AG08395 (cell line): ENCODE measurements at places on chromosomes 7 and 10.
A peak's percentile ranks its signal among the peaks of the same experiment; 100 is the strongest.

DNA sequence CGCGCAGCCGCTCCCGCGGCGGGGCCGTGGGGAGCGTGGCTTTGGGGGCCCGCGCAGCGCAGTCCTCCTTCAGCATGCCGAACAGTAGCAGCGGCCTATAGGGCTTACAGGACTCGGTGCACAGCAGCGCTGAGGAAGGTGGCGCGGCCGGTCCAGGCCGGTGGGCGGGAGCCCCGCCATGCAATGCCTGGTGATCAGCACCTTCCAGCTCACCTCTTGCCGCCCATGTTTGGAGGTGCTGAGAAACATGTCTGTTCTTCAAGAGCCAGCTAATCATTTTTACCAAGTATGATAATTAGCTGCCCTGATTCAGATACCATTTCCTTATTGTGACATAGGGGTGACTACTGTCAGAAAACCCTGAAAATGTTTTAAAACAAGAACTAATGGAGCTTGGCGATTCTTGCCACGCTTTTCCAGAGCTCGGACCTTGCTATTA, 33.5 kb upstream of the SFTPD start:
- no peak for DNase-seq

DNA sequence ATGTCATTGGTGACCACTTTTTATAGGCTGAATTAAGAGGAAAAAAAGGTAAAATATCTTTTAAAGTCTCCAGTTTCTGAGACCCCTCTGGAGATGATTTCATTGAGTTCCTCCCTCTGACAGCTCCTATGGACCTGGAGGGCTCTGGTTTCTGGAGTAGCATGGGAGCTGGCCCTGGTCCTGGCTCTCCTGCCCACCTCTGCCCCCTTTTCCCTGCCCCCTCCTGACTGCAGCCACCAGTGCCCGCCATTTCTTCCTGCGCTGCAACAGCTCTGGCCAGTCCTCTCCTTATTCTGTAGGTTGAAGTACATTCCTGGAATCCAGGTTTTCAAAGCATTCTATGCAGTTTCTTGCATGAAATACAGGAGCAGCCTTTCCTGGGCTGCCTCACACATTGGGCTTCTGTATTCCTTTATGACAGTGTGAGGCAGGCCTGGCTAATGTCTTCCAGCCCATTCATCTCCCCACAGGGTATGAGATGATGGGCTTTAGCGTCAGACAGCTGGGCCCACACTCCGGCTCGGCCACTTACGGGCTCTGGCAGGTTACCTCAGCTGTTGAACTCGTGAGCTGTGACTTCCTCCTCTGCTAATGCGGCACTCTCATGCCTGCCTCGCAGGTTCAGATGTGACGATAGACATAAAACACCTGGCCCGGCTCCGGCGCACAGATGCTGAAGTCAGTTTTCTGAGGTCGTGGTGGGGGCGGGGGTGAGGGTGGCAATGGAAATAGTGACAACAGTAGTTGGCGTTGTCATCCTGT, 101.7 kb downstream of the MGMT start:
- no peak for DNase-seq

DNA sequence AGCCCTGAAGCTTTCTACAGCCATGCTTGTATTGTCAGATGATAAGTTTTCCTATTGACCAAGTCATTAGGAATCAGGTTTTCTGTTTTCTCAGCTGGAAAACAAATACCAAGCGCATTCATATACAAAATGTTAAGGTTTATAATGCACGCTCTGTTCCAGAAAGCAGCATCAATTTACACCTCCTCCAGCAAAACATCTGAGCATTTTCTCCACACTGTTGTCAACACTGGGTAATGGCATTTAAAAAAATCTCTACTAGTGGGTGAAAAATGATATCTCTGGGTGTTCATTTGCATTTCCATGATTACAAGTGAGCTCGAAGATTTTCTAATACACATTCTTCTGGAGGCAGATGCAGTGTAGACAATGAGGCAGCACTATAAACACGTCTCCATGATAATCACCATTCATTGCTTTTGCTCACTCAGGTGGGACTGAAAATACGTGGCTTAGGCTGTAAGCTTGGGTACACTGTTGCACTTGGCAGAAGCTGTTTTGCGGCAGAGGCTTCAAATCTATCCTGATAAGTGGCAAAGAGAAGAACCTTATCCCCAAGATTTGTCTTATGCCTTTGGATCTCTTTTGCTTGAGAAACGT, 114.8 kb upstream of the PLPP4 start:
- DNase-seq: no peak

DNA sequence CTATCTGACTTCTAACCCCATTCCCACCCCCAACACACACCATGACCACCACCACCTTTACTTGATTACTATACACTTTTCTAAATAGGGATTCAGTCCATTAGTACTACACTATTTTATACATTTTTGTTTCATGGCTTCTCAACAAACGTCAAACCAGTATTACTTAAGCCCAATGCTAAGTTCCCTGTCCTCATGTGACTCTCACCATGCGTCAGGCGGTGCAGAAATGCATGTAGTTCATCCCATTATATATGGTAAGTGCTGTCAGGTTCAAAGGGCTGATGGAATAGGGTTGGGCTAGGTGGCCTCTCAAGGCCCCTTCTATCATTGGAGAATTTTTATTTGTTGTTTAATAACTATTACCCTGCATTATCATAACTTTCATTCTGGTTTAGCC, 19.5 kb upstream of the VPS41 start:
- no peak for DNase-seq

DNA sequence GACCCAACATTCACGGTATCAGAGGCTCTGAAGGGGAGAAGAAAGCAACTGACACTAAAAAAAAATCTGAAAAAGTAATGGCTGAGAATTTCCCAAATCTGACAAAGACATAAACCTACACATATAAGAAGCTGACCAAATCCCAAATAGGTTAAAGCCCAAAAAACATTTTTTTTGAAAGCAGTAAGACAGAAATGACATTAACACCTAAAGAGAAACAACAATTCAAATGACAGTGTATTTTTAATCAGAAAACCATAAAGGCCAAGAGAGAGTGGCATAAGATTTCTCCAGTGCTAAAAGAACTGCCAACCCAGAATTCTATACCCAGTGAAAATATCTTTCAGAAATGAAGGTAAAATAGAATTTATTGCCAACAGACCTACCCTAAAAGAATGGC, 35.5 kb downstream of the RUFY2 start:
- no peak for DNase-seq

DNA sequence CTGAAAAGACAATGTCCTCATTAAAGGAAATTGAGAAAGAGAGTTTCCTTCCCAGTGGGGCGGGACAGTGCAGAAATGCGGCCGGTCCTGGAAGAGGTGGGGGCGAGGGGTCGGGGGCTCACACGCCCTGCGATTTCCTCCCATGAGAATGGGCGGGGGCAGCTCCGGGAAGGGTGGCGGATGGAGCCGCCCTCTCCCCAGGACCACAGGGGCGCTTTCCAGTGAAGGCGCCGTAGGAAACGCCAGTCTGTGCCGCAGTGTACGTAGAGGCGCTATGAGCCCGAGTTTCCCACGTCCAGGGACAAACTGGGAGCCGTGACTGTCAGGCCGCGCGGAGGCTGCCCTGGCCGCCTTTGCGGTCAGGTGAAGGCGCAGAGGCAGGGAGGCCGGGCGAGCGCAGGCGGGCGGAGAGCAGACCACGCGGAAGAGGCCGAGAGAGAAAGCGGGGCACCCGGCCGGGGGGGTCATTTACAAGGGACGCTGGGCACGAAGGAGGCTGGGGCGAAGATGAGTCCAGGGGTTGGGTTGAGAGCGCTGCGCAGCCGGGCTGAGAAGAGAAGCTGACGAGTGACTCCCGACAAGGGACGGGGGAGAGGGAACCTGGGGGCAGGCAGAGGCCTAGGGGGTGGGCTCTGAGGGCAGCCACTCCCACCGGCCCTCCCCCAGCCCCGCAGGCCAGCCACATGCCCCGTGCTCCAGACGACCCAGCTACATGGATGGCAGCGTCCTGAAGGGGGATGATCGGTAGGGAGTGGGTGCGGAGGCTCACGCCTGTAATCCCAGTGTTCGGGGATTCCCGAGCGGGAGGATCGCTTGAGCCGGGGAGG, 45.0 kb downstream of the ALOX5 start:
- DNase-seq: peak; percentile 27

DNA sequence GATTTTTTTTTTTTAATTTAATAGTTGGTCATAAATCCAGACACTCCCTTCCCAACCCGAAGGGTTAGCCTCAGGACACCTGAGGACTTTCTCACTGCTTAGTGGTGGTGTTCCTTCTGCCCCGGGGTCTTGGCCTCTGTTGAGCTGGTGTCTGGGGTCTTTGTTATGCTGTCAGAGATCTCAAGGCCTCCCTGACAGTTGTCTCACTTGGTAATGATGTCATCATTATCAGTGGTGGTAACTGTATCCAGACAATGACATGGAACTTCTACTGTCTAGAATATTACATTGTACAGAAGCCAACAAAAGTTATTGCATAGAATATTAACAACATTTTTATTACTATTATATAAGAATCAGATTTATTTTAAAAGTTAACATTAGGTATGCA, 32.9 kb downstream of the PPP2R2D start:
- no peak for DNase-seq

- DNase-seq: no peak
Observed at GRCh38 chr7:102170393-102170970, 116.2 kb upstream of the SH2B2 start.

GRCh38 chr7:135151533-135151932, 3.7 kb downstream of the TMEM140 start:
- no peak for DNase-seq

DNA sequence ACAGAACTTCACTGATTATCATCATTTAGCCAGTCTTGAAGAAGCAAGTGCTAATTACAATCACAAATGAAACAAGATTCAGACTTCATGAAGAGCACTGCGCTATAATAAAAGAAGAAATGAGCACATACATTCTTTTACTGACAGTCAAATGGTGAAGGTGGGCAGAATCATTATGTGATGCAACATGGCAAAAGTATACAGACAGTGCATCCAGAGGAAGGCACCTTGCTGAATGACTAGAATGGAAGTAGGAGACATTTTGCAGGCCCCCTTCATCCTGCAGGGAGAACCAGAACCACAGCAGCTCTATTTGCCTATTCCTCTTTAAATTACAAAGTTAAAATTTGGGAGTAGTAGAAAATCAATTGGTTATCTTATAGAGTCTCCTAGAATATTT, 31.0 kb upstream of the CC2D2B start:
- no peak for DNase-seq

- DNase-seq: no peak
Observed at GRCh38 chr7:99070361-99070760, 73.5 kb downstream of the SMURF1 start.

DNA sequence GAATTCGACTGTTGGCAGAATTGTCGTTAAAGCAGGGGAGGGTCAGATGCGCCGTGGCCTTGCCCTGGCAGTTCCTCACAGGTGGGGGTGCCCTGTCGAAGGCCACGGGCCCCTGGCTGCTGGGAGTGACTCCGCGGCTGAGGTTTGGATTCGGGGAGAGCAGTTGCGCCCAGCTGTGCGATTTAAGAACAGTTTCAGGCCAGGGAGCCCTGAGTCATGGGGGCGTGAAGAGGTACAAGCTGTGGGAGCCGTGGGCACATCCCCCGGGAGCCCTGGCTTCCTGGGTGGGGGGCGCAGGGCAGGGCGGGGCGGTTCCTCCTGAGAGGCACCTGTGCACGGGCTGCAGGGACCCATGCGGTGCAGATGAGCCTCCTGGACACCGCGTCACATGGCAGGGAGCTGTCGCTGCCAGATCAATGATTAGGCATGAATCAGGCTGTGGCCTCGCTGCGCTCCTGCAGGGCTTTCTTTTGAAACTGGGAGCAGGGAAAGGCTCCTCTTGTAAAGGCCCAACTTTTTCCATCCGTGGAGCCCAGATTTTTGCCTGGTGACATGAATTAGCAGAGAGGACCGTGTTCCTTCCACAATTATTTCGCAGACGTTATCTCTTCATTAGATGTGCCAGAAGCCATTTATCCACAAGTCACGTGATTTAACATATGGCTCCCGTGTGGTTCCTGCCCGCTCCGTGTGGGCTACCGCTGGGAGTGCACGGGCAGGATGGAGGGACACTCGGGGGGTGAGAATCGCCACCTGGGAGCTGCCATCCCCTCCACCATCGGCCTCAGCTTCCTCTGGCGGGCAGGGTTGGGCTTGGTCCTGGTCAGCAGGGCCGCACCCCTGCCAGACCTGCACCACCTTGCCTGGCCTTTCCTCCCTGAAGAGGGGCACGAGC, 918 bp downstream of the PWWP2B start:
- DNase-seq: peak; percentile 64

GRCh38 chr10:84196083-84196482, 1.7 kb downstream of the CDHR1 start:
- DNase-seq: no peak
